CD4-positive, alpha-beta T cell treated with Interleukin-2 at 100 ng/mL for 4 hours (primary cell): ENCODE measurements at places on chromosomes 12 and 14.

- no peak for DNase-seq
Measured at GRCh38 chr14:76927971-76928700, 100.4 kb downstream of the IRF2BPL start.

GRCh38 chr12:15393995-15394394 is 71.7 kb downstream of the PTPRO start:
- no peak for DNase-seq

DNA sequence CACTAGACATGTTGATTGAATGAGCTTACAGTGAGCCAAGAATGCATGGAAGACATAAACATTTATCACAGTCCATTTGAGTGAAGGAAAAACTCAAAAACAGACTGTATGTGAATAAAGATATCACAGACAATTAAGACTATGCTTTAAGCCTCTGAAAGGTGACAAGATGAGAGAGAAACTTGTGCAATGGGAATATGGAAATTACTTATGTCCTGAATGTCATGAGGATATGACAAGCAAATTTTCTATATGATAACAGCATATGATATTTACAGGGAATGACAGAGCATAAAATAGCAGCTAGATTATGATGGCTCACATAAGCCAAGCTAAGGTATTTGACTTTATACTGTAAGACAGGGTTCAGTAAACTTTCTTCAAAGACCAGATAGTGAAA is 1153.1 kb upstream of the USP15 start:
- no peak for DNase-seq

DNA sequence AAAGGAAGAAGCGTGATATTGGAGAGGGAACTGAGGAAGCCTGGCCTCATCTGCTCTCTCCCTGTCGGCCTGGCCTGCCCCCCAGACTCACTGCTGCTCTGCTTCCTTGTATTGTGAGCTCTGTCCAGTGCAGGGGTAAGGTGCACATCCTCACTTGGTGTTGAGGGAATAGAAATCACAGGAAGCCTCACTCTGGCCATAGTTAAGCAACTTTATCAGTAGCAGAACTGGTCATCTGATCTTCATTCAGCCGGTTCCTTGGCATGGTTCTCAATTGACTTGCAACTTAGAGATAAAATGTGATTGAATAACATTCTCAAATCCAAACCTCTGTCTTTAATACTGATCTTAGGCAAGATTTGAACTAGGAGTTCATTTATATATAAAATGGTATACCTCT is 11.5 kb upstream of the CCDC175 start:
- no peak for DNase-seq

DNA sequence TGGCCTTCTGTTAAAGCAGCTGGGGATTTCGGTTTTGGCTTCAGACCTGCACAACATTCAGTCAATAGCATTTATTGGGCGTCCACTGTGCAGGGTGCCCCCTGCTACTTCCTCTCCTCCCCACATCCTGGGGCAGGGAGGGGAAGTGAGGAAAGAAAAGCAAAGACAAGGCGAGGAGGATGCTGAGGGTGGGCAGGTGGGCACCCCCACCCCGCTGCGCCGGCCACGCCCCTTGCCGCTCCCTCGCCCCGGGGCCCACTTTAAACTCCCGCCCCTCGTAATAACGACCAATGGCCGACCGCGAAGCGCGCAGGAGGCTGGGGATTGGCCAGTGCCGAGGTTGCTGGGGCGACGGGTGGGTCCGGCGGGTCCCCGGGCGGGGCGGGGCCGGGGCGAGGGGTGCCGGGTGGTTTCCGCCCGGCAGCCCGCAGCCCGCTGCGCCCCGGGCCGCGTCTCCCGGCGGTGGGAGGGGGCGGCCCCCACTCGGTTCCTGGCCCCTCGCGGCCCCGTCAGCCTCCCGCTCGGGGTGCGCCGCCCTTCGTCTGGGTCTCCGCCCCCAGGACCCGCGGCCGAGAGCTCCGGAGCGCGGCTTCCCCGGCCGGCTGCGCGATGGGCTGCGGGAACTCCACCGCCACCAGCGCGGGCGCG is at the start of gene C12orf75:
TSS of gene C12orf75 (plus strand) at position 409 of the 648 bp plus-strand sequence. CDS start at position 610, 201 bp downstream.
- DNase-seq, result peak; percentile 88

GRCh38 chr12:121288986-121289385 is 7.5 kb downstream of the CAMKK2 start:
- DNase-seq, result no peak

DNA sequence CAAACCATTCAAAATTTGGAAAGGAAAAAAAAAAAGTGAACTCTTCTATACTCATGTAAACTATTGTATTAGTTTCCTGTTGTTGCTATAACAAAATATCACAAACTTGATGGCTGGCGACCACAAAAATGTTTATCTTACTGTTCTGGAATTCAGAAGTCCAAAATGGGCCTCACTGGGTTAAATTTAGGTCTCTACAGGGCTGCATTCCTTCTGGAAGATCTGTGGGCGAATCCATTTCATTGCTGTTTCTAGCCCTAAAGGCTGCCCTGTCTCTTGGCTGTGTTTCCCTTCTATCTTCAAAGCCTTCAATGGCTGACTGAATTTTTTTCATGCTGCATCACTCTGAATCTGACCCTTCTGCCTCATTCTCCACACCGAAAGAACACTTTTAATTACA is 105.1 kb upstream of the NAV3 start:
- DNase-seq, result no peak

DNA sequence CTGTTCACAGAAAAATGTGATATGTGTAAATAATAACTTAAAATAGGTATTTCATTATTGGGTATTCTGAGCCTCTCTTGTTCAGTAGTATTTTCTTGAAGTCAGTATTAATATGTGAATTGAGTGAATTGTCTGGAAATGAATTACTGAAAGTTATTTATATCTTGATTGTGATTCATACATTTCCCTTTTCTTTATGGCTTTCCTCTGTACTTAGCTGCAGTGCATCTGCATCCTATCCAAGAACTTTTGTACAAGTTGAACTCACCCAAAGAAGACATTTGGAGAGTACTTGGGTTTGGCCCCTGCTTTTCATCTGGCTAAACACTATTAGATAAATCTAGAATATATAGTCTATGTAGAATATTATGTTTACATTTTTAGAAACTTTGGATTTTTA is 326.0 kb downstream of the RAD51B start:
- DNase-seq, result no peak

- peak; percentile 27 for DNase-seq
Measured at GRCh38 chr12:12441429-12441807, 84.5 kb downstream of the BORCS5 start.

DNA sequence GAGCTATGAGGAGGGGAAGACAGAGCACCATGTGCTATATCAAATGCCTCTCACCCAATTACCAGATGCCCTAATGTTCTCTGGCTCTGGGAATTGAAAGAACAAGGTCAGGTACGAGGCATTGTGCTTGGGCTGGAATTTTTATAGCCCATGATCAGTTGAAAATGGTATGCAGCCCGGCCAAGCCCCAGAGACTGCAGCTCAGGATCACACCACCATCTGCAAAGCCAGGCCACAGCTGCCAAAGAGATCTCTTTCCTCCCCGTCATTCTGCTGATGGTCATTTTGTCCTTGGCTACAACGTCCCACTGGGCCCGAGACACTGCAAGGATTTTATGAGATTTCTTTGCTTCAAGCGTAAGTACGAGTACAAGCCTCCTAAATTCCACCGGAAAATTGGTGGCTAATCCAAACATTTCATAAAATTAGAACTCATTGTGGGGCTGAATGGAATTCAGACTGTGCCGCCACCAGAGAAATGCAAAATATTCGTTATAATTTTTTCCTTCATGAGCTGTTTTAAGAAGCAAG is 15.1 kb downstream of the NUAK1 start:
- DNase-seq, result no peak

- DNase-seq, result no peak
Measured at GRCh38 chr12:51534216-51535074, 56.6 kb upstream of the SCN8A start.

GRCh38 chr12:105756961-105757360 is 381.8 kb downstream of the NUAK1 start:
- DNase-seq, result no peak

DNA sequence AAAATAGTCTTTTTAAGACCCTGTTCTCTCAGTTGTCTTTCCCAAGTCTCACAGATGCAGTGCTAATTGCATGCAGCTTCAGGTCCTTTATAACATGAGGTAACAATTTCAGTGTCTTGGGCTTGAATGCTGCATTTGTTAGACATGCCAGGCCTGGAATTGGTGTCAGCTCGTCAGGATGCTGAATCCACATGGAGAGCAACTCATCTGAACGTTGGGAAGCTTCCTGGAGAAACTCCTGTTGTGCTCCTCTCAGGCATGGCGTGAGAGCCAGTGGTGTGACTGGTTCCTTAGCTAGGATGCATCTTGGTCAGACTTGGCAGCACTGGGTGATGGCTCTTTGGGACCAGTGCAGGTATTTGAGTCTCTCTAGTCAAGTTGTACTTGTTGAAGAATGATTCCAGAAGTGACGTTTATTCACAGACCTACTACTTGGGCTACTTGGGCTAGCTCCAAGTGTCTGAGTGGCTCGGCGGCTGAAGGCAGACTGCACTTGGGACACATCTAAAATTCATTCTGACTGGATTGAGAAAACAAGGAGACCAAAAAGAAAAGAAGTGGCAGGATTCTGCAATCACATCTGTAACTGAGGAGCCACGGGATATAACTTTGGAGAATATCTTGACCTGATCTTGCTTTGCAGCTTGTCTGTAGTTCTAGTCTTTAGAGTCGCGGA is 134.8 kb upstream of the ARHGAP5 start:
- no peak for DNase-seq

DNA sequence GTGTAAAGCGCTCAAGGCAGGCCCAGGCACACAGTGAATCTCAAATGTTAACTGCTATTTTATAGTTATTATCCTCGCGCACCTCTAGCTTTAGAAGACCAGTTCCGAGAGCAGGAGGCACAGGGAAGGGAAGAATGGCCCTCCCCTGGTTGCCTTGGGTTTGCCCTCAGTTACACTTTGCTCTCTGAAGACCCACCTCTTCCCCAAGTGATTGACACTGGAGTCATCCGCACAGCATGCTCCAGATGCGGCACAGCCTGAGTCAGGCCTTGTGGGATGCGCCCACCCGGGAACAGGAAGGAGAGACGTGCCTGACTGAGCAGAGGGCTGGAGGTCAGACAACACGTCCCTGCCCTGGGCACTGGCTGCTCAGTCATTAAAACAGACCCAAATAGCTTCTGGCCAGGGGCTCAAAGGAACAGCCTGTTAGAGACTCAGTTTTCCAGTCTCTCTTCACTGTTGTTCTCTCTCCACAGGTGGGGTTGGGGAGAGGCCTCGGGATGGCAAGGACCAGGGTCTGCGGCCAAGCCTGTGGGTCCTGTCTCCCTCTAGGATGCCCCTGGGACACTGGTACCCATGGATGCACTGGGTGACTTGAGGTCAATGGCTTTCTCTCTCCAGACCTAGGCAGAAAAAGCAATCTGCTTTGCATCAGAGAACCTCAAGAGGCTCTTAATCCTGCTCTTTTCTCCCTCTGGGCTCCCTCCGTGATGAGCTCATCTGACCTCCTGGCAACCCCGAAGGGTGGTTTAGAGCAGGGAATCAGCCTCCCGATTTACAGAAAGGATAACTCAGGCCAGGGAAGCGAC is 13.6 kb upstream of the MLXIP start:
- DNase-seq, result no peak

- peak; percentile 71 for DNase-seq
Measured at GRCh38 chr12:57063991-57064685, 14.2 kb upstream of the MYO1A start.

GRCh38 chr14:71322655-71323250 is 415.5 kb downstream of the PCNX1 start:
- peak; percentile 57 for DNase-seq

- no peak for DNase-seq
Measured at GRCh38 chr12:121388421-121388981, 11.4 kb upstream of the RNF34 start.

- DNase-seq, result no peak
Measured at GRCh38 chr14:63273717-63274655, 44.7 kb downstream of the GPHB5 start.

GRCh38 chr14:36477266-36477665 is 42.8 kb downstream of the NKX2-1 start:
- DNase-seq, result no peak

GRCh38 chr12:3303410-3304136 is 187.4 kb upstream of the PRMT8 start:
- no peak for DNase-seq

GRCh38 chr14:101288436-101289229 is 272.7 kb upstream of the DIO3 start:
- no peak for DNase-seq

GRCh38 chr12:41940571-41940970 is 204.1 kb downstream of the GXYLT1 start:
- DNase-seq, result no peak

GRCh38 chr12:27999970-28000369 is 27.4 kb upstream of the PTHLH start:
- DNase-seq, result no peak

DNA sequence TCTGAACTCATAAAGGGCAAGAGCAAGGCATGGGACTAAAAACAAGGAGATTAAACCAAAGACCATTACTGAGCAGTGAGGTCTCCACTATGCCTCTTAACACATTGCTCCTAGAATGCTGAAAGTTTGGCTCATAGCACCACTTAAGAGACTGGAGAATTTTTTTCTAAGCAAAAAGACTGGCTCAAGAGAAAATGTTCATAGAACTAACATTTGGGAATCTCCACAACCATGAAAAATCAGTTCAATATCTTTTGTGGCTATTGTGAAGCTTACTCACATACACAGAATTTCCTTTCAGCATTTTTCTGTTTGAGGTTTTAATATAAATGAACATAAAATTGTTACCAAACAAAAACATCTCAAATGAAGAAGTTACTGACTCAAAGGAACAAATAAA is 255.8 kb downstream of the CCDC91 start:
- no peak for DNase-seq

DNA sequence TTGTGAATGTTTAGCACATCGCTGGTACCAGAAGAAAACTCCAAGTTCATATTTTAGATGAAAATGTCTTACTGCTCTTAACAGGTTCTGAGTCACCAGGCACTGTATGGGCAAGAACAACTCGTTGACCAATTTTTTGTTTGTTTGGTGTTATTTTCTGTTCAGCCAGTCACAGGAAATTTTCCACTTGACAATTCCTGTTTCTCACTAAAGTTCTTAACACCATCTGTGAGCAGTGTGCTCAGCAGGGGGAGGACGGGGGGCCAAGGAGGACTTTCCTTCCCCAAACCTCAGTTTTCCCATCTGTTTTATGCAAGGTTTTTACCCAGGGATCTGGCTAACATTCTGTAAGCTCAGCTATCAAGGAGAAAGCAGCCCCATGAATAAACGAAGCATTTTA is 3.0 kb downstream of the NUAK1 start:
- DNase-seq, result no peak

DNA sequence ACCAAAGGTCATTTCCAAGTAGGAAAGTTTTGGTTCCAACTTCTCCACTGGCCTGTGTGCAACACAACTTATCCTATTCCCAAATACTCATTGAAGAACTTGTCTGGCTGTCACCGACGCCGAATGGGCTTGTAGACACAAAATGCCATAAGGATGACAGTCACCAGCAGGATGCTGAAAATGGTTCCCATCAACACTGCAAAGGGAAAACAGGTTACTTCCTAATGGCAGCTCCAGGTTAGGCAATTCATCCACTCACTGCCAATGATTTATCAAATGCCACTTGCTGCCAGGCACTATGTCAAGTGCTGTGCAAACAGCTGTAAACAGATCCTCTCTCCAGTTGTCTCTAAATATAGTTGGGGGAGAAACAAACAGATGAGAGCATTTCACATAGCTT is 6.1 kb downstream of the C12orf76 start:
- DNase-seq, result no peak

- DNase-seq, result peak; percentile 69
Measured at GRCh38 chr12:54032627-54033100, at the start of gene HOXC5. Gene HOXC5 (plus strand): TSS chr12:54033050. CDS start chr12:54033123, 73 bp downstream.

- DNase-seq, result no peak
Measured at GRCh38 chr14:75318353-75318752, 39.7 kb downstream of the FOS start.

- no peak for DNase-seq
Measured at GRCh38 chr12:26158078-26158764, 33.4 kb upstream of the BHLHE41 start.

- no peak for DNase-seq
Measured at GRCh38 chr12:1350055-1350933, 244.1 kb downstream of the FBXL14 start.
